Activated T-cell treated with anti-CD3 and anti-CD28 coated beads, Interleukin-2, amount 50 U/mL, for 4 hours (primary cell): ENCODE measurements at places on chromosomes 2 and 18.

GRCh38 chr2:206396211-206396610 is 47.1 kb upstream of the ADAM23 start:
- no peak for DNase-seq

DNA sequence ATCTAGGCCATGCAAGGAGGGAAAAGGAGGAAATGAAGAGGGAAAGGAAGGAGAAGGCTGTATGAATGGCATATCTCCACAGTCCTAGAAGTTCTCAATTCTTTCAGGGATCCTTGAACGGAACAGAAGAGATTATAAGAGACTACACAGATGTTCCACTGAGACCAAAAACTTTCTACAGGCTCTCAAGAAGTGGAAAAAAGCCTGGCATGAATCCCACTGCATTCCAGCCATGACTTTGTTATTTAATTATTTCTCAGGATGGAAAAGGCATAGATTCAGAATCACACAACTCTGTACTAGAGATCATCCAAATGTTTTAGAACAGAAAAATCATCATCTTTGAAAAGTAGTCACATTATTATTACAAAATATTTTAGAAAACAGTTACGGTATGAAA is 131.7 kb upstream of the CDH20 start:
- DNase-seq: no peak

DNA sequence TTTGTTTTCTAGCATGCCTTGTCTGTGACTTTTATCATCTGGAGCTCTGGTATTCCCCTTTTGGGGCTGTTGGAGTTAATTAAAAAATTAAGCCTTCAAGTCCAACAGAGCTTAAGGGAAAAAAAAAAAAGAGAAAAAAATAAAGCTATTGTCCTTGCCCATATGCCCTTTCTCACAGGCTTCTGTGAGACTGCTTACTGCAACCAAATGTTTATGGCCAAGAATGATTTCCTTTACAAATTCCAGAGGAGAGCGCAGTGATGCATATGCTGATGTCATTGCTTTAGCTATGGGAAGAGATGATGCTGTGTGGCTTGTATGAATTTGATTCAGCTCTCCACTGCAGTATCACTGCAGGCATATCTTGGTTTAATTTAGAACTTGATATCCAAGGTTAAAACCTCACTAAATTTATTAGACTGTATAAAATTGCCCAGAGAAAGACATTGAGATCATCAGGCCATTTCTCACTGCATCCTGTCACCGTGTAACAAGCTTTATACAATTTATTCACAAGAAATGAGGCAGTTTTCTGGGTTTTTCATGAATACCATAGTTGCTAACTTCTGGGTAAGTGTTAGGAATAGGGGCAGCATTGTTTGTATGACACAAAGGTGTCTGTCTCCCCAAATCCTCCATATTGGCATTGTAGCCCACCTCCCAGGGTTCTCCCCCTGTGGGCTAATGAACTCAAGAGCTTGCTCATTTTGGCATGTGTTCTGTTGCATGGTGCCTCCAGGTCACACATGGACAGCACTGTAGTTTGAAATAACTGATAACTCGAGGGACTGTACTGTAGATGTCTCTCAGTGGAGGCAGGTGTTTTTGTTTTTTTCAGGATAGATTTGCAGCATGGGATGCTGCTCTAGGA is 85.0 kb downstream of the TANC1 start:
- DNase-seq: no peak

GRCh38 chr2:44397447-44398175 is 35.9 kb downstream of the CAMKMT start:
- no peak for DNase-seq

GRCh38 chr2:176285321-176285720 is 16.1 kb downstream of the MTX2 start:
- DNase-seq: no peak

GRCh38 chr2:206250041-206250897 is 24.2 kb upstream of the ZDBF2 start:
- no peak for DNase-seq

- no peak for DNase-seq
Measured at GRCh38 chr2:151476287-151476686, 66.6 kb downstream of the RIF1 start.

- no peak for DNase-seq
Measured at GRCh38 chr2:15889442-15890123, 50.8 kb upstream of the MYCN start.

DNA sequence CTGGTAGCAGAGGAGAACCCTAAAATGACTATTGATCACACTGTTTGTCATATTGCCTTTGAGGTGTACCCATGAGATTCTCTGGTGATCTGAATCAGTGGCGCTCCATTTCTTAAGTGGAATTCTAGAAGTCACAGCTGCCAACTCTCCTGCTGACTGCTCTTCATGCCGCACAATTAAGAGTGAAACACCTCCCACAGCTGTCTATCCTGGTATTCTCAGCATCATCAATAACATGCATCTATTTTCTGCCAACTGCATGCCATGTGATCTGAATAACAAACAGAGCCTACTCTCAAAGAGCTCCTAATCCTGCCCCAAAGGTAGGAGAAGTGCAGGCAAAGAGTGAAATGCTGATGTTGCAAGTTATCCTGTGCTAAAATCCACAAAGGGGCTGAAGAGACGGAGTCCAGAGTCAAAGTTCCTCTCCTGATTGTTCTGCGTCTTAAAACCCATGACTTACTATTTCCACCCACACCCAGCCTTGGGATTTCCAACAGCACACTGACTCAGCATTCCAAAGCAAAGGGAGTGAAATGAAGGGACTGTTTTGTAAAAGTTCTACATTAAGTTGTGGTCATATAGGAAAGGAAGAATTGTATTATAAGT is 13.7 kb upstream of the DAPL1 start:
- no peak for DNase-seq

DNA sequence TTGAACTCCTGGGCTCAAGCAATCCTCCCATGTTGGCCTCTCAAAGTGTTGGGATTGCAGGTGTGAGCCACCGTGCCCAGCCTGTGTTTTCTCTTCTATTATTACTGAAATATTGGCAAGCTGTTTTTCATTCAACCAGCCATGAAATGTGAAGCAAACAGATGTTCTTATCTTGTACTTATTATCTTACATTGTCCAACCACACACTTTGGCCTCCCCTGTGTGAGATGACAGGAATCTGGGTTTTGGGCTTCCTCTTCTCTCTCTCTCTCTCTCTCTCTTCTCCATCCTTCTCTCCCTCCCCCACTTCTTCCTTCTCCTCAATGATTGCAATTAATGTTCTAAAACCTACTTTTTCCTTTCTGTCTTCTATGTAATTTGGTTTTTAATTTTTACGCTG is 33.1 kb downstream of the RAMP1 start:
- no peak for DNase-seq

GRCh38 chr18:23864624-23865023 is 149.9 kb upstream of the TTC39C start:
- DNase-seq: peak; percentile 14

- DNase-seq: no peak
Measured at GRCh38 chr2:165572151-165572550, 102.7 kb downstream of the CSRNP3 start.

DNA sequence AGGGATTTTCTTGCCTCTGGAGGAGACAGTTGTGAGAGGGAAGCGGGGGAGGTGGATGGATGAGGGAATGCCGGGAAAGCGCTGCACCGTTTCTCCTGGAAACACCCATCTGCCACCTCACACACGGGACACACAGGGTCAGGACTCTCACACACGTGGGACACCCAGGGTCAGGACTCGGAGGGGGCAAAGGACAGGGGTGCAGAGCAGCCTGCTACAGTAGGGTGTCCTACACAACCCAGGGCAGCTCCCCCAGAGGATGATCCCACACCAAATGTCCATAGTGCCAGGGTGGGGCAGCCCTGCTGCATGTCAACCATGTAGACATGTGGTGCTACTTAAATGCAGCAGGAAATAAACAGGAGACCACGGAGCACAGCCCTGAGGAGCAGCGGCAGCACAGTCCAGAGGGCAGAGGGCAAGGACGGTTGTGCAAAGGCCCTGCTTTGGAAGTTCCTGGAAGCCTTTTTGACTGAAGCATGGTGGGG is 5.1 kb downstream of the RAMP1 start:
- no peak for DNase-seq

DNA sequence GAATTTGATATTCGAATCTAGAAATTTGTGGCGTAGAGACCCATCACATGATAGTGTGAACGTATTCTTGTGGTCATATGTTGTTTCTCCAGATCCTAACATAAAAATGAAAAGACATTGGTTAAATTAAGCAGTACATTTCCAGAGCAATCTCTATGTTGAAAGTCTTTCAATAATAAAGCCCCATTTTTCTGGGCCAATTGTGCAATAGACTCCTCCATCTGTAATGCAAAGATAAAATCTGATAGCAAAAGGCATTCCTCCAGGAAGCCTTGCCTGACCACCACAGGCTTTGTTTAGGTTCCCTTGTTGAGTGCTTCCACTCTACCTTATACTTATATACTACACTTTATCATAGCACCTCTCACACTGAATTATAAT is 31.3 kb downstream of the APOB start:
- DNase-seq: no peak

DNA sequence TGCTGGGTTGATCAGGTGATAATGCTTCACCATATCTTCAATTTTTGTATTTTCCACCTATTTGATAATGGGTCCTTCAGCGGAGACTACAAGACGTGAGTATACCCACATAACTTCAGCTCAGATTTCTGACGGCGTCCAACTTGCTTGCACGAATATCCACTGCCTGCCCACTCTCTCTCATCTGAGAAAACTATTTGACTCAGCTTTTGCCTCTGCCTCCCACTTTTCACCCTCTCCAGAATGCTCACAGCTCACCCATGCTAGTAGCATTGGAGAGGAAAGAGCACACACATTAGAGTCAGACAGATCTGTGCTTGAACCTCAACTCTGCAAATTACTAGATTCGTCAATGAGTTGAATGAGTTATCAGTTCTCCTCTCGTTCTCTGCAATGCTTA is 166.8 kb downstream of the BCL2 start:
- DNase-seq: no peak

DNA sequence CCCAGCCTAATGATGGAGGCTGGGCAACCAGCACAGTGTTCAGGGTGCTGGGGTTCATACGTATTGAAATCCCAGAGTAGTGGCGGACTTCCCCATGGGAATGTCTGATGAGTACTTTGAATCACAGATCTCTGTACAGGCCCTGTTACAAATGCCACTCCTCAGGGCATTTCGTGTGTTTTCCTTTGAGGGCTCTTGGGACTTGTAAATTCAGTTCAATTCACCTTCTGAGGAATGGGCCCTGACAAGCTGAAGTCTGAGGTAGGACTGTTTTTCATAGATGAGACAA is 288 bp upstream of the RDH14 start:
- no peak for DNase-seq

GRCh38 chr2:124959581-124959980 is 934.5 kb downstream of the CNTNAP5 start:
- DNase-seq: no peak

DNA sequence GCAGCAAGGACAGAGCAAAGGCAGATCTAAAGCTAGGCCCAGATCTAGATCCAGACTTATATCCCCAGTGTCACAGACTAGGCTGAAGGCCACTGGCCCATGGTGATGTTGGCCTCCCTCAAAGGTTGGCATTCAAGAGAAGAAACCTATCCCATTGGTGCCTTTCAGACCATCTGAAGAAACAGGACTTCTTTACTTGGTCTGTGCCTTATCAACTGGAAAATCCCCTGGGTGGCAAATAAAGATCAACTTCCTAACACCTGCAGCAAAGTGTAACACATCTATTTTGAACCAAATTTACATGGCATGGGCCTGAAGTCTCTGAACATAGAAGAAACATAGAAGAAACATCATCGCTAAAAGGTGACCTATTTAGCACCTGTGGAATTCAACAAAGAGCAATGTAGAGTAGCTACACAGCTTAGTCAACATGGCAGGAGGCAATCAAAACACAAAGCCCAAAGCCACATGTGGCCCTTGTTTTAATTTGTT is 35.8 kb downstream of the METTL4 start:
- no peak for DNase-seq

- no peak for DNase-seq
Measured at GRCh38 chr2:142974288-142975024, 97.0 kb downstream of the KYNU start.

DNA sequence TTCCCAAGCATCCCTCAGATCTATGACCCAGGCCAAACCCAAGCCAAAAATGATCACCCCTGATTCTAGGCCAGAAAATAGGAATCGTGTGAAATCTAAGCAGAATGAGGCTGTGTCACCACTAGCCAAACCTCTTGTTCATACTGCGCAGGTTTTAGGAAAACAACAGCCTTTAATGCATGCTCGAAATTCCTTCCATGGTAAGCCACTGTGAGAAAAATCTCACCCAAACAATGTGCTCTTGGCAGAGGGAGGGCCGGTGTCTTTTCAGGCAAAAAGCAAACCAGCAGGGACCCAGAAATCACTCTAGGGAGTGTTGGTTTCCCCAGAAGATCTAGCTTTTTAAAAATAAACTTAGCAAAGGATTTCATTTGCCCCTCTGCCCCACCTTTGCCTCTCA is 71.2 kb upstream of the FOSL2 start:
- DNase-seq: no peak

DNA sequence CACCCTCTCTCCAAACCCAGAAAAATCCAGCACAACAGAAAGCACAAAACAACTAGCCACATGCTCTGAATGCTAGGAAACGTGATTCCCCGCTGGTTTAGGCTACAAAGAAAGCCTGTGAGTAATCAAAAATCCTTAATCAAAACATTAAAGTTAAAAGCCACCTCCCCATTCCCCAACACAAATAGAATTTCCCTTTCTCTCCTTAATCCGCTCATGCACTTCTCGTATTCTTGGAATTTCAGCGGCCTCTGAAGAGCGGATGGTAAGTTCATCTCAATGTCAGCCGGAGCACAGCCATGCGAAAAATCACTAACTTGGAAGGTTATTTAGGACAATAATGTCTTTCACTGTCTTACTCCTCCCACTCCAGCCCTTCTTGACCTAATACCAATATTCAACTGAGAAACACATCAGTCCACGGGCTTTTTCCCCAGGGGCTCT is 126.7 kb downstream of the OSBPL1A start:
- DNase-seq: no peak

- no peak for DNase-seq
Measured at GRCh38 chr18:38993342-38993741, 1427.7 kb upstream of the CELF4 start.

GRCh38 chr2:168519534-168520308 is 63.6 kb downstream of the CERS6 start:
- DNase-seq: no peak

DNA sequence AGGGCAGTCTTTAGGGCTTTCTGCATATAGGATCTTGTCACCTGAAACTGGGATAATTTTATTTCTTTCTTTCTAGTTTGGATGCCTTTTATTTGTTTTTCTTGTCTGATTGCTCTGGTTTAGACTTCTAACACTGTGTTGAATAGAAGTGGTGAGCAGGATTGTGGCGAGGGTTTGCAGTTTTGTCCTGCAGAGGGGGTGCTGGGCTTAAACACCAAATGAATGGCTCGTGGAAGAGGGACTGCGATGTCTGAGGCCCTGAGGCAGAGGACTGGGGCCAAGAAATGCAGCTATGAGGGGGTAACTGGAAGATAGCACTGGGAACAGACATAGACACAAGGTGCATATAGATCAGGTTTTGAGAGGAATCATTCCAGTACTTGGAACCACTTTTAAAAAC is 20.5 kb downstream of the UBE2F start:
- no peak for DNase-seq
